CD4-positive, alpha-beta T cell (primary cell): ENCODE measurements at places on chromosomes 1 and 21.

GRCh38 chr1:224785622-224786021, 143.9 kb upstream of the DNAH14 start:
- no peak for DNase-seq

- DNase-seq = no peak
These were observed 40.1 kb upstream of the HMCN1 start for GRCh38 chr1:185694081-185694480.

DNA sequence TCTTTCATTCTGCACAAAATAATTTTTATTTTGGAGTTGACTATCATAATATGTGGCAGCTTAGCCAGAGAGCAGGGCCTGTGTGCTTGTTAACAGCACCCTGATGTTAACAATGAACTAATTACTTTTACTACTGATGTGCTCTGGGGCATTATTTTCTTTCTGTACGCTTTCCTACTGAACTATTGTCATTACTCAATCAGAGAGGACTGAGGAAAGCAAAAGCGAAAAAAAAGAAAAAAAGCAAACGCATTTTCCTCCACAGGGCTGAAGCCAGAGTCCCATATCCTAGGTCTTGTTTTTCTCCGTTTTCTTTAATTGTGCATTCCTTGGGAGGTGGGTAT, 221.2 kb downstream of the TTLL7 start:
- no peak for DNase-seq

DNA sequence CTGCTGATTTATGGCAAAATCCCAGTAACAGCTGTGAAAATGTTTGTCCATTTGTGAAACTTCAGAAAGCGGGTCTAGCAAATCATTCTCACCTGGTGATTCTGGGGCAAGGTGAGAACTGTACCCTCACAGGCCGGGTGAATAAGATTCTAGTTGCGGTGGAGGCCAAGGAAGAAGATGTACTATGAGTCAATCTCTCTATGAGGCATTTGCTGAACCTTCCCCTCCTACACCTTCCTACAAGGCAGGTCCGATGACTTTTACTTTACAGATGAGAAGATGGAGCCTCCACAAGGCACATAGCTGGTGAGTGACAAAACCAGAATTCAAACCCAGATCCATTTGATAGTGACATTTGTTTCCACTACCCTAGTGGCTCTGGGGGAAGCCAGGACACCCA, 72.7 kb downstream of the BACH1 start:
- no peak for DNase-seq

DNA sequence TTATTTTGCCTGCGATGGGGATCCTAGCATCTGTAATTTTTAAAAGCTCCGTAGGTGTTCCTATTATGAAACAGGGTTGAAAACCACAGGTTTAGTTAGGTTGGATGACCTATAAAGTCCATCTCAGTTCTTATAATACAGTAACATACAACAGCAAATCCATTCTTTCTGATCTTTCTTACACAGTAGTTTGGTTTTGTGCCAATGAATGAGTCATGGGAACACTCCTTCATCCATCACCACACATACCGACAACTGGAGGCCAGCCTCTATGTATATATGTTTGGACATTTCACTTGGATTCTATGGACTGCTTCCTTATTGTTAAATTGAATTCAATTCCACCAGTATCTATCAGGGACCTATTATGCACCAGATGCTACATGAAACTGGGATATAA, 118.4 kb upstream of the L1TD1 start:
- DNase-seq = no peak

- no peak for DNase-seq
These were observed 351.9 kb downstream of the S1PR1 start for GRCh38 chr1:101588677-101589076.

- no peak for DNase-seq
These were observed 49.9 kb upstream of the HAO2 start for GRCh38 chr1:119318466-119319309.

GRCh38 chr1:153537376-153537730, 1.6 kb upstream of the S100A6 start:
- no peak for DNase-seq

- peak; percentile 11 for DNase-seq
These were observed 777 bp downstream of the LRRC41 start for GRCh38 chr1:46302641-46303037.

GRCh38 chr1:233242827-233243483, 52.6 kb downstream of the PCNX2 start:
- DNase-seq = no peak

GRCh38 chr1:222097588-222097987, 355.7 kb upstream of the DUSP10 start:
- DNase-seq = no peak

DNA sequence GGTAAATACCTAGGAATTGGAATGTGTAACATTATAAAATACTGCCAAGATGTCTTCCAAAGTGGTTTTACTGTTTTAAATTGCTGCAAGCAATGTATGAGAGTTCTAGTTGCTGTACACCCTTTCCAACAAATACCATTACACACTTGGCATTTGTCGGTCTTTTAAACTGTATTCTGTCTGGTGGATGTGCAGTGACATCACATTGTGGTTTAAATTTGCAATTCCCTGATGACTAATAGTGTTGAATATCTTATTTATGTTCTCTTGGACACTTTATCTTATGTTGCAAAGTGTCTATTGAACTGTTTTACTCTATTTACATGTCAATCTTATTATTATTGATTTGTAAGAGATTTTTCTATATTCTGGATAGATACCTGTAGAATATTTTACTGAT, 561.2 kb upstream of the B3GALT2 start:
- DNase-seq = no peak

DNA sequence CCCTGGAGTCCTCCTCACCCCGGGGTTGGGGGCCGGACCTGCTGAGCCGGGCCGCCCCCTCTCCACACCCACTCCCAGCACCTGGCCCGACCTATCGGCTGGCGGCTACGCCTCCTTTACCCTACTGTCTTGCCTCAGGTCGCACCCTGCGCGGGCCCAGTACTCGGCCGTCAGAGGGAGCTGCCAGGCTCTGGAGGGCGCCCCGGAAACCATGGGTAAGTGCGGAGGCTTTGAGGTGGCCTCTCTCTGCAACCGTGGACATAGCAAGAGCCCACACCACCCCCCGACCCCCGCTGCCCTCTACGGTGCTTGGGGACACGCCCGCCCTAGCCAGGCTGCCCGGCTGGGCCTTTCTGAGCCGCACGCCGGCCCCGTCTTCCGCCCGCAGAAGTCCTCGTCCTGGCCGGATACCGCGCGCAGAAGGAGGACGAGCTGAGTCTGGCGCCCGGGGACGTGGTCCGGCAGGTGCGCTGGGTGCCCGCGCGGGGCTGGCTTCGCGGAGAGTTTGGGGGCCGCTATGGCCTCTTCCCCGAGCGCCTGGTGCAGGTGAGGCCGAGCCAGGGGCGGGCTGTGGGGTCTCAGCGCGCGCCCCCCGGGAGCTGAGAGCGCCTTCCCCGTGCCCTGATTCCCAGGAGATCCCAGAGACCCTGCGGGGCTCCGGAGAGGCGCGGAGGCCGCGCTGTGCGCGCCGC, at the start of gene SH3D21:
TSS of gene SH3D21 (plus strand) at position 159 of the 692 bp plus-strand sequence. CDS start at position 212, 53 bp downstream.
- DNase-seq = peak; percentile 42

- DNase-seq = no peak
These were observed 5.0 kb upstream of the ADAMTS1 start for GRCh38 chr21:26850116-26850643.

- no peak for DNase-seq
These were observed 3.0 kb downstream of the NFIA start for GRCh38 chr1:61085206-61085982.

GRCh38 chr1:94579876-94580294, 38.3 kb upstream of the F3 start:
- no peak for DNase-seq

GRCh38 chr21:33299181-33299752, 25.5 kb upstream of the IFNAR1 start:
- peak; percentile 9 for DNase-seq

DNA sequence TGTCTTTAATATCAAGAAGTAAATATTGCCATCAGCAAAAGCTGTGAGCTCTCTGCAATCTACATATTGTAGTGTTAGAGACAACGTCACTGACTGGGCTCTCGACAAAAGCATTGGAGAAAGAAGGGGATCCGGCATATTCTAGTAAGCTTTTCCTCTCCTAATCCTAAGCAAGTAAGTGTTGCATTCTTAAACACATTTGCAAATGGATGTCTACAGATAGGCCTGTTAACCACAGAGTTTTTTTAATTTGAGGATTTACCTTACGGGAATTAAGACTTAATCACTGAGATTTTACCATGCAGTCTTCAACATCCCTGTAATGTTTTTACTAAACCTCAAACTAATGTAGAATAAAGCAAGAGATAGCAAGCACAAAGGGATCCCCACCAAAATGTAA, 426.5 kb upstream of the CAMK1G start:
- no peak for DNase-seq

DNA sequence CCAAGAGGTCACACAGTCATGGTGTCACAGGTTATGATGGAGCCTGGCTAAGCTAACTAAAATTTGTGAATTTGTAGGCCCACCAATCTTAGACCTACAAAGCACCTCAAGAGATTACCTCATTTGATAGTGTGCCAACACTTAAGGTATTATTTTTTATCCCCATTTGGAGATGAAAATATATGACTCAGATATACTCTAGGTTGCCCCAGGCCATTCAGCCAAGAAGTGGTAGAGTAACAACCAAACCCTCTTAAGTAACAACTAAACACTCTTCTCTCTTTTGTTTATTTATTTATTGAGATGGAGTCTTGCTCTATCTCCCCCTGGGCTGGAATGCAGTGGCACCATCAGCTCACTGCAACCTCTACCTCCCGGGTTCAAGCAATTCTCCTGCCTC, 14.3 kb downstream of the NPL start:
- DNase-seq = no peak

DNA sequence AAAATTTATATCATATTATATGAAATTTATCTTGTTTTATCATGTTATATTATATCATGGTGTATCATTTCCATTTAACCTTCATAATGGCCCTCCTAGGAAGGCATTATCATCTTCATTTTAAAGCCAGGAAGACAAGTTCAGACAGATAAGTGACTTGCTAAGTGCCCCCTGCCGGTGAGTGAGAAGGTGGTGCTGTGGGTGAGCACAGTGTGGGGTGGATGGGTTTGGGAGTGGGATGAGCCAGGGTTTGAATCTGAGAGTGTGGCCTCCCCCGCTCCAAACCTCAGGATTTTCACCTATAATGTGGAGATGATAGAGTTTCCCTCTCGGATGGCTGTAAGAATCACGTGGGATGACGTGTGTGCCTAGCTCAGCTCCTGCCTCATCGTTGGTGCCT, 108.7 kb upstream of the IGSF21 start:
- no peak for DNase-seq

- peak; percentile 31 for DNase-seq
These were observed 19.9 kb upstream of the IFNGR2 start for GRCh38 chr21:33383056-33383888.

DNA sequence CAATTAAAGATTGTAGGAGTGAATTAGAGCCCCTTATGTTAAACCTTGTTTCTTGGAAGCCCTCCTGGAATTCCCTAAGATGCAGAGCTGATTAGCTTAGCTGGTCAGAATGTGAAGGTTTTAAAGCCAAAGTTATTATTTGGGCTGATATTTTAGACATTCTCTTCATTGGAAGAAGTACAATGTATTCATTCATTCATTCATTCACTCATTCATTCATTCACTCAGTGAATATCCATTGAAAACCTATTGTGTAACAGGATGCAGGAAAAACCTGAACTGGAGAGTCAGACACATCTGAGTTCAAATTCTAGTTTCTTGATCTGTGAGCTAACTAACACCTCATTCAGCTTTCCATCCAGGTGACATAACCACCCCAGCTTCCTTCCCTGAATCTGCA, 29.7 kb downstream of the DDR2 start:
- DNase-seq = no peak

- DNase-seq = no peak
These were observed 89.5 kb upstream of the DPH5 start for GRCh38 chr1:101115112-101115511.

DNA sequence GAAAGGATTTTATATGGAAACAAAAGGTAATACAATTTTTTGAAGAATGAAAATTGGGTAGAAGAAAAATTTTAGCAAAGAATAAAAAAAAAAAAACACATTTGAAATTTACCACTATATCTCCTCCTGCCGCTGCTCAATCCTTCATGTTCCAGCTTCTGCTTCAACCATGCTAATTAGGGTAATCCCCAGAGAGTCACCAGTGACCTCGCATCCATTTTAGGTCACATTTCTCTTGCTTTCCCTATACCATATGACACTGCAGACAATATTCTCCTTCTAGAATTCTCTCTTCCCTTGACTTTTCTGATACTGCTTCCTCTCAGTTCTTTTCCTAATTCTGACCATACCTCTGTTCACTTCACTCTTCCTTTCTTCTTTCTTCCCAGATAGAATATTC, 237.1 kb downstream of the USH2A start:
- no peak for DNase-seq

GRCh38 chr1:231541842-231542241, 13.4 kb downstream of the TSNAX start:
- no peak for DNase-seq

GRCh38 chr1:51569284-51570062, 47.4 kb upstream of the OSBPL9 start:
- peak; percentile 69 for DNase-seq

- no peak for DNase-seq
These were observed 536.0 kb downstream of the NPHP4 start for GRCh38 chr1:5456090-5456811.

GRCh38 chr1:67552336-67552759, 122.1 kb upstream of the SERBP1 start:
- no peak for DNase-seq

DNA sequence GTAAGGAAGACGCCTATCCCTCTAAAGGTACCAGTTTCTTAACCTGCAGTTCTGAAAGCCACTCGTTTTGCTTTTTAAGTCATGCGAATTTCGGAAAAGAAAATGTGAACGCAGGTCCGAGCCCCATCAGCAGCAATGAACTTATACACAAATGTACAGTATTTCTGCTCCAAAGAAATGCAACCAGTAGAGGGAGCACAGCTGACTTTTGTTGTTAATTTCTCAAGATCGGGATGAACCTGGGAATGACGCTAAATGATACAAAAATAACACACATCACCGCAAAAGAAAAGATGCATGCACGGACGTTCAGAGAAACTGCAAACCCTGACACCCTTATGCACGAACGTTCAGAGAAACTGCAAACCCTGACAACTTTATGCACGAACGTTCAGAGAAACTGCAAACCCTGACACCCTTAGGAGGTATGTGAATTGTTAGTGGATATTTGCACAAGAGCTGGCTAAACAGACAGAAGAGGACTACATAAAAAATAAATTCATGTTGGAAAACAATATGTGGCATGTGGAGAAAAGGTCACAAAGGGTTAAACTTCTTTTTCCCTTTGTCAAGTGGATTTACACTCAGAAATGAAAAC, 3.5 kb upstream of the TIAM1 start:
- DNase-seq = no peak

DNA sequence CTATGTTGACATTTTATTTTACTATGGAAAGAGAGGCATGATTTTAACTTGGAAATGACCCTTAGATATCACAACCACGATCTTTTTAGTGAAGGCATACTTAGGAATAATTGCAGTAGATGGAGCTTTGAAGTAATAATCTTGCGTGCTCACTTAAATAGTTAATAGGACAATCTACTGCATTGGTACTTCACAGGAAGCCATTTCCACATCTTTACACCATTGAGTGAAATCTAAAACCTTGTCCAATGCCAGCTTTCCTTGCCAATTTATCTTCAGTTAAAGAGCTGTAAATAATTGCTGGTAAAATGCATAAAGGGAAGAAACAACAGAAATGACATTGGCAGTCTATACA, 586.3 kb downstream of the ADGRL2 start:
- DNase-seq = no peak
